HT1080 (cell line): ENCODE measurements at places on chromosomes 12 and 14.
A peak's percentile ranks its signal among the peaks of the same experiment; 100 is the strongest.

- DNase-seq = no peak
These were observed 87.0 kb upstream of the VRK1 start for GRCh38 chr14:96710060-96710666.

- DNase-seq = no peak
These were observed 17.3 kb downstream of the SNRNP35 start for GRCh38 chr12:123475246-123475703.

GRCh38 chr14:23195552-23196101 is 12.2 kb upstream of the SLC7A8 start:
- no peak for DNase-seq

DNA sequence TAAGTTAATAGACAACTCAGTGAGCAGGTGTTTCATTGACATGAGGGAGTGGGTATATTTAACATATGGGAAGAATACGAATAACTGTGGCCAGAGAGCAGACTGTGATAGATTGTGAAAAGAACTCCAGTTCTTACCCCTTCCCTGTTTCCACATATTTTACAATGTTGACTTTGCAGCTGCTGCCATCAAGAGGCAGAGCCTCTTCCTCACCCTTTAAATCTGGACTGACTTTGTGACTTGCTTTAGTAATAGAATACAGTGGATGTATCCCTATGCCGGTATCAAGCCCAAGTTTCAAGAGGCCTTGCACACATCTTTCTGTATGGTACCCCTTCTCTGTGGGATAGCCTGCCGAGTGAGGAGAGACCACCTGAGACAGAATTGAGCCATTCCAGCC is 356.7 kb downstream of the ETNK1 start:
- DNase-seq = peak; percentile 26

DNA sequence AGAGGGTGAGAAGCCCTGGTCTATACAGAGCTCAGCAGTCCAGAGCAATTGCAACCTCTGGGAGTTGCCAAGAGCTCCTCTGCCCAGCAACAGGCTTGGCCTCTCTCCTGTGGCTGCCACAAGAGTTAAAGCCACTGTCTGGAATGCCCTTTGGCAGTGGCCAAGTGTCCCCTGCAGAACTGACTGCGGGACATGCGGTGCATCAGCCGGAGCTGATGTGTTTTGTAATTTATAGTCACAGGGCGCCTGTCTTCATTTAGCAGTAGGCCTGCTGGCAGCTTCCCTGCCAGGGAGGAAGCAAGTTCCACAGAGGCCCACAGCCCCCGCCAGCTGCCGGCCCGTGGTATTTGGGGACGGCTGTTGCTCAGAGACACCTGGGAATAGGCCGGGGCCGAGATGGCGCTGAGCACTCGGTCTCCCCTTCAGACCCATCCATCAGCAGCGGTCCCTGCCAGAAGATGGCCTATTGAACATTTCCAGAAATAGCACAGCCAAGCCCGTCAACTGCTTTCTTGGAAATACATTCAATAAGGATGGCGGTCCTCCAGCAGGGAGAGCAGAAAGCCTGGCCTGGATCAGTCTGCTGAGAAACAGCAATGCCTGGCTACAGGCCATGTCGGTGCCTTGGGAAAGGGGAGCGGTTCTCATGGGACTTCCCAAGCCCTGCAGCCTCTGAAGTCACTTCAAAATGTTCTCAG is 217.4 kb downstream of the CRADD start:
- DNase-seq = no peak

DNA sequence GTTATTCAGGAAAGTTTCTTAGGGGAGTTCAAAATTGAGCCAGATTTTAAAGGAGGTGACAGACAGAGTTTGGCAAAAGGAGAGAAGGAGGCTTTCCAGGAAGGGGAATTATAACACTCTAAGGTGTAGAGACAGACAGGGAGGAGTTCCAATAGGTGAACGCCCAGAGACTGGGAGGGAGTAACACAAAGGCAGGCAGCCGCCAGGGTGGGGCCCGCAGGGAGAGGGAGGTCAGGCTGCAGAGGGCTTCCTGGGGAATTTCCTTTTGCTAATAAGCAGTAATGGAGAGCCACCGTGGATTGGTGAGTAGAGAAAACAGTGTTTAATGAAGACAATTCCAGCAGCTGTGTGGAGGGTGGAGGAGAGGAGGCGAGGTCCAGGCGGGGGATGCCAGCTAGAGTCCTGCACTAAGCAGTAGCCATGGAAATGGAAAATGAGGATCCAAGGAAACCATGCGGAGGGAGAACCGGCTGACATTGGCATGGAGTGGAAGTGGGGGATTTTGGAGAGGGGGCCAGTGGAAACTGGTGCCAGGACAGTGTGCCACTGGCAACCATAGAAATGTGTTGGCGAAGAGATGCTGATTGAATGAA is 22.2 kb downstream of the GRIN2B start:
- DNase-seq = no peak

GRCh38 chr14:52091928-52092327 is 23.1 kb upstream of the NID2 start:
- no peak for DNase-seq

- peak; percentile 78 for DNase-seq
These were observed at the start of gene FERMT2 for GRCh38 chr14:52950898-52951680. Gene FERMT2, minus strand, starts transcription at chr14:52951050. Its CDS starts 482 bp downstream, at chr14:52950568.

DNA sequence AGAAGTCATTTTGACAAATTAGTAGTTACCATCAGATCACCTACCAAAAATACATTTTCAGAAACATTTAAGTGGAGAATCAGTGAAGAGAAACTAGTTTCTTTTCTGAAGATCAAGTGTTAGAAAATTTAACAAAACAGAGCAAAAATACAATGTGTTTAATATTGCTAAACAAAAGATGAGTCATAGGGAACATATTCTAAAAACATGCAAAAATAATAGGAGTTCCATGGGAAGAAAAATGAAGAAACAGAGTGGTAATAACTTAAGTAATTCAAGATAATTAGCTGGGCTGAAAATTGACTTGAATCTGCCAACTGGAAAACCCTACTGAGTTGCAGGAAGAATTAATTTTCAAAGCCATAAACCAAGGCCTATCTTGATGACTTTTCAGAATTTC is 111.5 kb upstream of the KITLG start:
- DNase-seq = no peak

GRCh38 chr12:88413646-88414045 is 166.6 kb downstream of the KITLG start:
- DNase-seq = no peak

DNA sequence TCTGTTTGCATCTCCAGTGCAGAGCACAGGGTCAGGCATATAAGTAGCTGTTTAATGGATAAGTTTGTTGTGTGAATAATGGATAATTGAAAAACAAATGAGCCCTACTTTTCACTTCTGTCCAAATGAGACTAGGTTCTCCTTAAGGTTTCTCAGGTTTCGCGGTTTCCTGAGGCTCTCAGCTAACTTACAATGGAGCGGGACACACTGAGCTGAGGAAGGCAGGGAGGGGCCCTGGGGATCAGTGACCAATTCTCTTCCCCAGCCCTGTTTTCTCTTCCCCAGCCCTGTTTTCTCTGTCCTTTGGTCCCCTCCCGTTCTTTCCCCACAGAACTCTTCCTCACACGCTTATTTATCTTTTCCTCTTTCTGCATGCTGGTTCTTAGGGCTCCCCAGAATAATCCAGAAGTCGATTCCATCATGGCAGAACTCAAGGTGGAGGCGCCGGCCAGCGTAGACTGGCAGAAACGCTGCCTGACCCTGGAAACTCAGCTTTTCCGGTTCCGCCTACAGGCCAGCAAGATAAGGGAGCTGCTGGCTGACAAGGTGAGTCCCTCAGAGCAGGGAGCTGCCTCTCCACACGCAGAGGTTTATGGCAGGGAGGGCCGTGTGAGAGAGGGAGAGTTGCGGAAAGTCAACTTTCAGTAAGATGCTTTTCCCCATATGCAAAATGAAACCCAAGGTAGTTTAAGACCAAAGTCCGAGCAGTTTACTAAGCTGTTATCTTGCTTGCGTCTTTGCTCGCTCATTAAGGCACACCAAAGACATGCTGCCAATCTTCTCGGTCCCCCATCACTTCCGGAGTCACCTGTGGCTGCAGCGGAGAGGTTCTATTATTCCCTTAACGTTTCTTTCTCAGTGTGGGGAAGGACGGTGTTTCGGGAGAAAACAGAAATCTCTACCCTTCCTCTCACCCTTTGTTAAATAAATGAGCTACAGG is 8.6 kb downstream of the PLEKHH1 start:
- no peak for DNase-seq

GRCh38 chr14:74297986-74298385 is 4.7 kb downstream of the ABCD4 start:
- no peak for DNase-seq

- DNase-seq = no peak
These were observed 568.5 kb downstream of the AACS start for GRCh38 chr12:125633686-125634085.

DNA sequence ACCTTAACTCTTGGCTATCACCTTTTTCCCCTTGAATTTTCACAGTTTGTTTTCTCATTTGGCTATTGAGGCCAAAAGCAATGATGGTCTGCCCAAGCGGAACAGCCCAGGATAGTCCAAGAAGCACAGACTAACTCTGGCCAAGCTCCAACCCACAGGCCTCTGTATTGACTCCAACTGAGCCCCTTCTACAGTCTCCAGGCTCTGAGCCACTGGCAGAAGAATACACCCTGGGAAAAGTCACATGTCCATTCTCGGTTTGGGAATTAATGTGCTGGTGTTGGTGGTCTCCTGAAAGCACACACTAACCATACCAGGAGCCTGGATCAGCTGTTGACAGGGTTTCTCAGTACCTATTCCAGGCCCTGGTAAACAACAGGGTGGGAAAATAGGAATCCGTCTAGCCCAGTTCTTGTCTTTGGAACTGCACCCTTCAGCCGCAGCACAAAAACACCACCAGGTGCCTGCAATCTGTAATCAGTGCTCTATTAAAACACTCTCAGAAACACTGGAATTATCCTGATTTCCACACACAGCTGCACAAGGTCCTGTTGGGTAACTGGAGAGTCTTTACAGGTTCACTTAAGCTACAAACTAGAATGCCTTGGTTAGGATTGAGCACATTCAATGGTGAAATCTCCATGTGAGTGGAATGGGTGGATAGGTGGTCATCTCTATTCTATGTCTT is 63.6 kb downstream of the STXBP6 start:
- no peak for DNase-seq

GRCh38 chr14:58292187-58292586 is 6.2 kb upstream of the ARID4A start:
- DNase-seq = no peak

DNA sequence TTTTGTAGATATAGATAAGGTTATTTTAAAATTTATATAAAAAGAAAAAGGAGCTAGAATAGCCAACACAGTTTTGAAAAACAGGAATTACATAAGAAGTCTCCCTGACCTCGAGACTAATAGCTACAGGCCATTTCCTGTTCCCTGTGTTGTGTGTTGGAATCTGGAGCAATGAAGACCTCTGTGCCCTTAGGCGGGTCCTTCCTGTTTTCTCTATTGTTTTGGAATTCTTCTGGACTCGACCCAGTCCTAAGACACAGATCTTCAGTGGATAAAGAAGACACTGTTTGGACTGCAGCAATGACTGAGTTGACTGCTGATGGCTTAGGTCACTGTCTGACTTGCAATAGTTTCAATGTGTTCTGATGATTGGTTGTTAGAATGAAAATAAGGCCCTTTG is 26.2 kb downstream of the SNRPF start:
- no peak for DNase-seq

DNA sequence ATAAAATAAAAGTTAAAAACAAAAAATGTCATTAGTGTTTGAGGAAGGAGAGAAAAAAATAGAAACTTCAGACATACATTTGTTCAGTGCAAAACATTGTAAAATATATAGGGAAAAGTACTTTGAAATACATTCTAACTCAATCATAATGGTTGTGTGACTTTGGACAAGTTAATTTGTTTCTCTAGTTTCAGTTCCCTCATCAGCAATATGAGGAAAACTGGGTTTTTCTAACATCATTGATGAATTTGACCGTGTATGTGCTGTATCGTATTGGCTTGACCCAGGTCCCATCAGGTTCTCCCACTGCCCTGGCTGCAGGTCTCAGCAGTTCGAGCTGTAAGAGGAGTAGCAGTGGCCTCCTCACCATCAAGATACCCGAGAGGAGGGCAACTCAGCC is 173.9 kb upstream of the ATF7IP start:
- no peak for DNase-seq

DNA sequence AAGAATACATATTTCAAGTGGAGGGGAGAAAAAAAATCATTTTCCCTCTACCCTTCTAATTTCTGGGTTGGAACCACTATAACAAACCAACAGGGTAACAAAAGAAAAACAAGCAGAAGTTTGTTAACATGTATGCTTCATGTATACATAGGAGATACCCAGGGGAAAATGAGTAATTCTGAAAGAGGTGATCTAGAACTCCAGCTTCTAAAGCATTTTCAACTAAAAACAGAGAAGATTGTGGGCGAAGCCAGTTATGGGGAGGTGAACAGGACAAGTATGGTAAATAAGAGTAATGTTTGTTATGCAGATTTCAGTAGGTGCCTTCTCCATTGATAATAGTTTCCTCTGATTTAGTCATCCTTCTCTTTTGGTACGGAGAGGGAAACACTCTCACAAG is 16.7 kb downstream of the FNTB start:
- DNase-seq = no peak

DNA sequence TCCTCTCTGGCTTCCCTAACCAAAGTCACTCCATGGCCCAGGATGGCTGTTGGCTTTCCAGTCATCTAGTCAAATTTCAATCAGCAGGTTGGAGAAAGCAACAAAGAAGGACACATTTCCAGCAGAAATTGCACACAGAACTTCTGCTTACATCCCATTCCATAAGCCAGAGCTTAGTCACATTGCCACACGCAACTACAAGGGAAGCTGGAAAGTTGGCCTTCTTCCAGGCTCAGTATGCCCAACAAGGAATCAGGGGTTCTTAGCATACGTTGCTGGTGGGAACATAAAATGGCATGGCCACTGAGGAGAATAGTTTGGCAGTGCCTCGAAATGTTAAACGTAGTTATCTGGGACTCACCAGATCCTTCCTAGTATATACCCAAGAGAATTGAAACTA is 9.3 kb upstream of the APPL2 start:
- DNase-seq = no peak

DNA sequence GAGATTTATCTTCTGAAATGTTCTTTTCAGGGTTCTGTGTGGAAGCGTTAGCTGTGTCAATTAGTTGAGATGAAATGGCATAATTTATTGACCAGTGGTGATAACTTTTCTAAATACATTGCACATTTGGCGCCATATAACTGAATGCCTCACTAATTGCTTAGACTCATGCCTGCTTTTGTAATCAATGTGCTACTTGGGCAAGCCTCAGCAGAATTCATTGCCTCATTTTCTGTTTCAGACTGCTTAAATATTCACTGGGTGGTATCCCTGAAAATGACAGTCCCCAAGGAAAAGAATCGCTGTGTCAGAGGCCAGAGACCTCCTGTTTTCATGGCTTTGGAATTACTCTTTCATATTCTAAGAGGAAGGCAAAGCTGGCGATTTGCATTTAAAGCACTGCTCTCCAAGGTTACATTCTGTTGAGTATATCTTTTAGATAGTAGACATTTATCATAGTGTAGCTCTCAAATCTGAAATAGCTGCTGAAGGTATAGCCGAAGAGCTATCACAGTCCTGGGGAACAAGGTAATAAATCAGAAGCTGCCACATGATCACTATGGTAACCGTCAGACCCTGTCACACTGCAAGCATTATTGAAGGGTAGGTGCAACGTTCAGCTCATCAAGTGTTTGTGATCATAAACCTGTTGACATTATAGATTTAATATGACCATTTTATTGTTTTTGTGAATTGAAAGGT is 297.3 kb upstream of the E2F7 start:
- DNase-seq = no peak
